GM04504 (cell line): ENCODE measurements at places on chromosomes 4 and X.

- DNase-seq = peak; percentile 36
These were observed 155.5 kb downstream of the PDGFRA start for GRCh38 chr4:54384563-54384962.

DNA sequence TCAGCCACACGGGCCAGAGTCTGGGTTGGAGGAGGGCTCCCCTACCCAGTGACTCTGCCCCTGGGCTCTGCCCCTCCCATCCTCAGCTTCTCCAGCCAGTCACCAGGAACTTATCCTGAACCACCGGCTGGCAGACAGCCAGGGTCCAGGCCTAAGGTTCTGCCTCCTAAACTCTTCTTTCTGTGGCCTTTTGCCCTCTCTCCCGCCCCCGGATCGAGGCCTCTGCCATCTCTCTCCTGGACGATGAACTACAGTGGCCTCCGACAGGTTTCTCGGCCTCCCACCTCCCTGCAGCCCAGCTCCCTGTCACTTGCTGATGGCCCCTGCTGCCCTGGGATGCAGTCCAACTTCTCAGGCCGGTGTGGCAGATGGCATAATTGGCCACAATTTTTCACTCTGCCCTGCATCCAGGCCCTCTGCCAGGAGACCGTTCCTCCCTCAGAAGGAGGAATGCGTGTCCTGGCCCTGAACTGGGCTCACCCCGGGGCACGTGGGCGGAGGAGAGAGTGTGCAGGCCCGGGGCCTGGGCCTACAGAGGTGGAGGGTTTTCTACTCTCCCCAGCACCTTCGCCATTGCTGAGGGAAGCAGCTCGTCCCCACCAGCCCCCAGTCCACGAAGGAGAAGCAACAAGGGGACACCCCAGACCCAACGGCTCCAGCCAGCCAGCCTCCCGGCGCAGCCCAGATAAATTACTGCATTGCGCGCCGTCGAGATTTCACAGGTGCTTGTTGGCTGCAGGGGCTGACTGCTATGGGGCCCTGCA, 81.9 kb upstream of the LRPAP1 start:
- DNase-seq = no peak

GRCh38 chr4:53532521-53532920, 58.8 kb downstream of the LNX1 start:
- DNase-seq = no peak

DNA sequence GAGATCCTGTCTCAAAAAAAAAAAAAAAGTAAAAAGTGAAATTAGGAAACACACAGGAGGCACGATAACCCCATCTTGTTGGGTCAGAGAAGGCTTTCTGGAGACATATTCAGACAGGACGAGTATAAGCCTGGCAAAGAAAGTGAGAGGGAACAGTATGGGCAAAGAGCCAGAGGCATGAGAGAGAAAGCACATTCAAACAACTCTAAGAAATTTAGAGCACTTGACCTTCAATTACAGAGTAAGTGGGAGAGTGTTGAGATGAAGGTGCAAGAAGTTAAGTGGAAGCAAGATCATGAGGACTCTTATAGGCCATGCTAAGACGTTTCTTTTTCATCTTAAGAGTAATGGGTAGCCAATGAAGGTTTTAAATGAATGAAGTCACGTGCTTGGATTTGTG, 70.4 kb downstream of the ELOVL6 start:
- no peak for DNase-seq

- no peak for DNase-seq
These were observed 23.8 kb downstream of the RNF175 start for GRCh38 chr4:153735906-153736461.

GRCh38 chr4:174387143-174387542, 103.4 kb downstream of the CEP44 start:
- DNase-seq = no peak

GRCh38 chrX:9578083-9578779, 113.4 kb downstream of the TBL1X start:
- no peak for DNase-seq

DNA sequence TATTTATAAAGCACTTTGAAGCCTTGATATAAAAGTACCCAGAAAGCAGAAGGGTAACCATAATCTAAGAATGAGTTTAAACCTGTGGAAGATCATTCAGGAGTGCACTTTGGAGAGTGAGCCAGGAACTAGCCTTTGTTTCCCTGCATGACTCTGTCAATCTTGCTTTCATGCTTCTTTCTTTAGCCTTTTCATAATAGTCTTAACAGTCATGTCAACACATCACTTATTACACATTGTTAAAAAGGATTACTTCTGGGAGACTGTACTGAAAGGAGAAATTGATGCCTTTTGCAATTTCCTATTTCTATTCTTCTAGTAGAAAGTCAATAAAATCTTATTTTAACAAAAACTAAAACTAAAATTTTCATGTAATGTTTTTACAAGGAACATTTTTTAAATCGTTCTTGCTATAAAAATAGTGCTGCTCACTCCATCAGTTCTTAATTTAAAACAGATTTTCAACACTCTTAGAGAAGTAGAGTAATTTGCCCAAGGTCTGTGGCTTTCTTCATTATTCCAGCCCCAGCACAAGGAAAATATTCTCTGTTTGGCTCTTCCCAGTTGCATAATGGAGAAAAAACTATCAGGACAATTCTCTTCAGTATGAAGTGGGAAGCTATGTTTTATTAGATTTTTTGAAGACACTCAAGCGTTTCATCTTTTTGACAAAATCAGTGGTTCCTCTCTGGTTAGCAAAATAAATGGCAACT, 35.4 kb upstream of the SPP1 start:
- DNase-seq = no peak

DNA sequence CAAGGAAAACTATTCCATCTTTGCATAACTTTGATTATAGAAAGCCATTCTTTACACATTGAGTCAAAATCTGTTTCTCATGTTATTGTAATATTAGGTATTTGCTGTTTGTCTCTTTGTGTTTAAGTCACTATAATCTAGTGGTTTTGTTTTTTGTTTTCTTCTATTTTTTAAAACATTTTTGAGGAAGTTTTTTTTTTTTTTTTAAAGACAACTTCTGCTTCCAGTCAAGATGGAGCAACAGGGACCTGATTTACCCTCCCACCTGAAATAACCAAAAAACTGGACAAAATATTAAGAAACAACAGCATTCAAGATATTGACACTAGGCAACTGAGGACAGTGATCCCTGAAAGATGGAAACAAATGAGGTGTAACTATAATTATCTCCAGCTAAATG, 18.4 kb upstream of the NSUN7 start:
- DNase-seq = no peak

- no peak for DNase-seq
These were observed 51.4 kb downstream of the FHL1 start for GRCh38 chrX:136198678-136199243.

- no peak for DNase-seq
These were observed 74.3 kb upstream of the KCTD8 start for GRCh38 chr4:44522761-44523445.

GRCh38 chrX:10190367-10190766, 33.6 kb downstream of the CLCN4 start:
- DNase-seq = no peak

GRCh38 chrX:69430785-69431184, 73.3 kb upstream of the NALF2 start:
- DNase-seq = no peak

DNA sequence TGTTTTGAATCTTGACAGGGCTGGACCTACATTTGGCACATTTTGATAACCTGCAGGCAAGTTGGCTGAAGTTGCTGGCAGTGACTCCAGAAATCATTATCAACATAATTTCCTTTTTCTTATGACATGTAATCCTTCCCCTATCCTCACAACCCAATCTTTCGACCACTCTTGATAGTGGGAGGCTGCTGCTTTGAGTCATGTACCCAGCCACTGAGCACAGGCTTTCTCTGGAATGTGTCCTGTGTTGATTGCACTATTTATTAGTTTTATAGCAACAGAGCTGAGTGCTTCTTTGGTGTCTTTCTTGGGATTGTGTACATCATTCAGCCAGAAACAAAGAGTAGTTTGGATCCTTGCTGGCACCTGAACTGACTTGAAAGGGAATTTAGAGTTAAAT, 183.1 kb upstream of the LEF1 start:
- DNase-seq = no peak

DNA sequence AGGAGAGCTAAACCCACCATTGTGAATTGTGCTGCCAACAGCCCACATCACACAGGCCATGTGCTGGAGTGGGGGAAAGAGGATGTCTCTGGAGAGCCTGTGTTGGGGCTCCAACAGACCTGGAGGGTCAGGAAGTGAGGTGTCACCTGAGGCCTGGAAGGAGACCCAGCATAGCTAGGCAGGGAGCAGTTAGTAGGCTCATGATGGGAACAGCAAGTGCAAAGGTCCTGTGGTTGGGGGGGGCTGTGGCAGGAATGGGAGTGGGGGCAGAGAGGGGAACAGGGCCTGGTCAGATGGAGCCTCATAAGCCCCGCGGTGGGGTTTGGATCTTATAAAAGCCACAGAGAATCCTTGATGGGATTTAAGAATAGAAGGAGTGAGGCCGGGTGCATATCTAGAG, 35.9 kb upstream of the GPR78 start:
- no peak for DNase-seq

DNA sequence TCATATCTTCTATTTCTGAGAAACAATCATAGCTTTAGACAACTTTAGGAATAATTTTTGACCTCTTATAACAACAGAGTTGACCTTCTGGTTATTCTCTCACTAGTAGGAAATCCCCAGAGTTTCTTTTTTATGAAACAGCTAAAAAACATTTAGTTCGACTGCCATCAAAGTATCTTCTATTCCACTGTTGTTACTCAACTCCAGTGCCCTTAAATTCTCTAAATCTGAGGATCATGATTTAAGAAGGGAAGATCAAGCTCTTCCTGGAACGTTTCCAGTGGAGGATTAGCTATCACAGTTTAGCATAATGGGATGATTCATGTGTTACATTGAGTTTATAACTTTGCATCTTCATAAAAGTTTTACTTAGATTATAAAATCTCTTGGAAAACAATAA, 134.9 kb upstream of the VEGFC start:
- DNase-seq = peak; percentile 70

DNA sequence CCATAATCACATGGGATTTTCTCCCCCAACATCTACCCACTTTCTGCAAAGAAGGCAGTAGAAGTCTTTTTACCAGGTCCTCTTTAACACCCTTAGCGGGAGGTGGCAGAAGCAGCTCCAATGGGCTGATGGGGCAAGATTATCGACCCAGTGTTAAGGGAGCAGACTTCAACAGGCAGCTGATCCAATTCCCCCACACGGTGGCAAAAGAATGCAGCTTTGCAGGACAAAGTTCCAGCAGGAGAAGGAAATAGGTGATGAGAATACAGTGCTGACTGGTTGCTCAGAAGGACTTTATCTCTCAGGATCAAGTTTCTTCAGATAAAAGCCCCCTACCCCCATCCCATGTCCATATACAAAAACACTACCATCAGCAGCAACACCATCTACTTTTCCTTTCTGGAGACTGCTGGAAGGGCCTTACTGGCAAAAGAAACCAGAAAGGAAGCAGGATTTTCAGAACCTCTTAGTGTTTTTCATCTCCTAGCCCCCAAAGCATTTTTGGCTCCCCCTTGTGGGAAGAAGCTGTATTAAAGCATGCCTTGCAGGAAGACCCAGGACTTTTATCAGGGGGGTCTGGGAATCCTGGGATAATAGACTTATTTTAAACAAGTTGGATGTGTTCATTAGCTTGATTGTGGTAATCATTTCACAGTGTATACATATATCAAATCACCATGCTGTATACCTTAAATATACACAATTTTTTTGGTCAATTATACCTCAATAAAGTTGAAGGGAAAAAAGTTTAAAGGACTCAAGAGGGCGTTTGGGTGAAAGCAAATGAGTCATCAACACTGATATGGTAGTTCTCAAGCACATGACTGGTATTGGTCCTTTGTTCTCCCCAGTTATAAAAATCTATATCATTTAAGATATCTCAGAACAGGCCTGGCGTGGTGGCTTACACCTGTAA, 146.4 kb downstream of the GPC3 start:
- peak; percentile 9 for DNase-seq

DNA sequence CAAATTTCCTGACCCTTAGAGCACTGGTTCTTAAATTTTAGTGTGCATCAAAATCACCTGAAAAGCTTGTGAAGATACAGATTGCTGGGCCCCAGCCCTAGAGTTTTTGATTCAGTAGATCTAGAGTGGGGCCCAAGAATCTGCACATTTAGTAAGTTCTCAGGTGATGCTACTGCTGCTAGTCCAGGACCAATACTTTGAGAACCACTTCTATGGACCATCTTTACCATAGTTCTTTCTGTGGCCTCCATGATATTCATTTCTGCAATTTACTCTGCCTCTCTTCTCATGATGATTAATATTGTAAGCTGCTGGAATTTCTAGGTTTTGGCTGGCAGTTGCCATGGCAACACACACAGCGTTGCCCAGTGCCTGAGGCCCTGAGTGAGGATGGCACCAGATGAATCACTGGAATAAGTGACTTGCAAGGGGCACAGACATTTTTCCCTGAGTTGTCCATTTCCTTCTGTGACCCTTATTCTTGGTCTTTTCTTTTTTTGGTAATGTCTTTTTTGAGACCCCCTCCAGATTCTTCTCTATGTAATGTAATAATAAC, 83.6 kb downstream of the PPP1R2C start:
- no peak for DNase-seq

- DNase-seq = no peak
These were observed 384.6 kb downstream of the PPP3CA start for GRCh38 chr4:100962698-100963097.

DNA sequence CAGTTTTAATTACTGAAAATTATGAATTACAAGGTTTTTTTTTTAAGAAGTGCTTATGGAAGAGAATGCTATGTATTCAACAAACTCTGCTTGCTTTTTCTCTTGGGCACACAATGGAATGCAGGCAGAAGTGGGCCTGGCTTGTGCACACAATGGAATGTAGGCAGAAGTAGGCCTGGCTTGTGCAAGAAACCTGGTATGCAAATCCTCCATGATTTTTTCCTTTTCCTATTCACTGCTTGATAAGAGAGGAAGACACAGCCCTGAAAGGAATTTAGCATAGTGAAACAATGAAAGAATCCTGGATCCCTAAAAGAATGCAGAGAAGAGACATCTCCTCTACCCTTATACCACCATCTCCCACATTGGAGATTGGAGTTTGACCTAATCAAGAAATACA, 138.4 kb downstream of the COL25A1 start:
- no peak for DNase-seq

GRCh38 chr4:56937262-56937661, 29.6 kb downstream of the REST start:
- peak; percentile 42 for DNase-seq

GRCh38 chrX:149036086-149036485, 469.0 kb downstream of the IDS start:
- DNase-seq = no peak

DNA sequence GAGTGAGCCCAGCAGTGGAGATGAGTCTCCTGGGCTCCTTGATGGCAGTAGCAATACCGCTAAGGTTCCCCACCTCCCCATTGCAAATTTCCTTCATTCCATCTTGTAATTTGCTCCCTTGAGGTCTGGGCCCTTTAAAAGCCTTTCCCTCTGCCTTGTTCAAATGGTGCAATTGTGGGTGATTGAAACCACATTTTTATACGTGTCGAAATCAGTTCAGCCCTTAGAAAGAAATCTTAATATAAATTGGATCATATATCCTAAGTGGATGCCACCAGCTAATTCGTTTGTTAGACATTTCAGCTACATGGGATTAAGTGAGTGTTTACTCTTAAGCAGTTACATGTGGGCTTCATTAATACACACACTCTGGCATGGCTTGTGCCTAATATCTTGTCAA, 68.6 kb downstream of the NHS start:
- DNase-seq = no peak
